ENCODE measurements at places on chromosomes 11 and 22. TPM values are rescaled to one million over a fixed set of nuclear protein-coding genes. Genes with fewer than 3 reads are reported as not detected.

Gene KRTAP5-9
- total RNA-seq: 0.40 TPM

Gene ADAMTS15
- total RNA-seq: 6.4 TPM

Gene FUT4
- 7.2 TPM for total RNA-seq

Gene NCAPH2
- total RNA-seq: 39.8 TPM

All from sciatic nerve (tissue), 2 donors.